ENCODE measurements at places on chromosomes 11 and 22. TPM values are rescaled to one million over a fixed set of nuclear protein-coding genes. Genes with fewer than 3 reads are reported as not detected.

The GRAP2 gene
- total RNA-seq = not detected

The THRSP gene
- not detected for total RNA-seq

The FOLR2 gene
- not detected for total RNA-seq

The BSX gene
- not detected for total RNA-seq

The KCNJ4 gene
- total RNA-seq = not detected

The ANGPTL5 gene
- total RNA-seq = 0.19 TPM

The OR6T1 gene
- total RNA-seq = not detected

The PRR5 gene
- total RNA-seq = 8.8 TPM

The TMPRSS13 gene
- total RNA-seq = not detected

The GRM5 gene
- total RNA-seq = 0.33 TPM

The ABCC8 gene
- not detected for total RNA-seq

The HORMAD2 gene
- total RNA-seq = not detected

The TRIM51 gene
- not detected for total RNA-seq

The OR10D3 gene
- not detected for total RNA-seq

The CECR2 gene
- total RNA-seq = 0.10 TPM
